CD4-positive, alpha-beta T cell (primary cell): ENCODE measurements at places on chromosomes 5 and 9. TPM values are rescaled to one million over a fixed set of nuclear protein-coding genes. Genes with fewer than 3 reads are reported as not detected.

Gene SHLD3
- total RNA-seq: 11.5 TPM

Gene DOCK2
- total RNA-seq: 229 TPM

Gene HEMGN
- total RNA-seq: 0.30 TPM

Gene HTR4
- not detected for total RNA-seq

Gene CD180
- total RNA-seq: 0.08 TPM

Gene EGFLAM
- total RNA-seq: not detected

Gene CDX1
- total RNA-seq: not detected

Gene CCDC180
- total RNA-seq: 6.6 TPM

Gene ARID3C
- 0.25 TPM for total RNA-seq

Gene ZNF169
- 5.1 TPM for total RNA-seq

Gene GABRA1
- total RNA-seq: not detected

Gene MEGF10
- not detected for total RNA-seq

Gene PCDHB10
- not detected for total RNA-seq

Gene ROR2
- not detected for total RNA-seq

Gene C9
- not detected for total RNA-seq

GRCh38 chr9:7570107-7570720 lies 229.4 kb downstream of the DMAC1 start:
- no peaks in the 10 kb centered on the region for H3K36me3 ChIP-seq
- no peaks in the 10 kb centered on the region for H3K4me1 ChIP-seq
- H3K27ac ChIP-seq: no peak overlapping the region
- DNase-seq: peak; percentile 53

DNA sequence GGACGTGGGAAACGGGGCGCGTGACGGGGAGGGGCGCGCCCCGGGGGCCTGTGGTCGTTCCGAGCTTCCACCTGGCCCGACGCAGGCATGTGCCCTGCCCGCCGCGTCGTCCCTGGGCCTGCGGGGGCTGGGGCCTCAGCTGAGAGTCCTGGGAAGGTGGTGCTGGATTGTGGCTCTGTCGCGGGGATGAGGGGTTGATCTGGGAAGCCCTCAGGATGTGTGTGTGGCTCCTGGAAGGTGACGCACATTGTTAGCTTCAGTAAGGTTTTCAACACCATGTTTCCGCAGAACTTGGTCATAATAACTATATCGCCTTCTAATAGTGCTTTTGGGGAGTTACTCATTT lies 589.1 kb downstream of the MTRR start:
- peak overlapping the region; percentile 7 for H3K27ac ChIP-seq
- H3K27me3 ChIP-seq: no peaks in the 10 kb centered on the region
- no peaks in the 10 kb centered on the region for H3K36me3 ChIP-seq
- H3K4me3 ChIP-seq: peak overlapping the region; percentile 65

- no peak overlapping the region for H3K27ac ChIP-seq
- no peak overlapping the region for H3K4me3 ChIP-seq
- no peaks in the 10 kb centered on the region for H3K27me3 ChIP-seq
- no peaks in the 10 kb centered on the region for H3K4me1 ChIP-seq
- H3K36me3 ChIP-seq: no peaks in the 10 kb centered on the region
These were observed 713.6 kb downstream of the TLE4 start for GRCh38 chr9:80285326-80285725.

DNA sequence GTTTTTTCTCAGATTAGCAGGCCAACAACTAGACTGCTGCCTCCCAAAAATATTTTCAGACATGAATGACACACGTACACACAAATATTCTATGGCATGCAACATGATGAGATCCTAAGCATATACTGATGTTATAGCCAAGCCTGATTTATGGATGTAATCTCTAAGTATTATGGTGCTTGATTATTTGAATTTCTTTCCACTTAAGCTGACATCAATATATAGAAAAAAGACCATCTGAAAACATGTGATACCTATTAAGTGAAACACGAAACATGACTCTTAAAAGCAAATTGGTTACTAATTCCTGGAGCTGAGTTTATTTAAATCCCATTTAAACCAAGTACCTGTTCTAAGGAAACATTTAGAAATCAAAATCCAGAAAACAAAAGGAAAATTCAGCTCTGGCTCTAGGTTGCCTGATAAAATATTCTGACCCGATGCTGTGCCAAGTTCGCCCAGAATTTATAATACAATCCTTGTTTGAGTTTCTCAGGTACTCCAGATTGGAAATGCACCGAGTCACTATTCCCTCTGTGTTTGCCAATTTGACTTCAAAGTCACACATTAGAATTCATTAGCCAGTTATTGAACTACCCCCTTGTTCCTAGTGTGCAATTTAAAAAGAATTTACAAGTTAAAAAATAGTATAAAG lies 548.6 kb downstream of the CSNK1G3 start:
- no peak for DNase-seq
- H3K36me3 ChIP-seq: no peaks in the 10 kb centered on the region
- H3K4me3 ChIP-seq: no peak overlapping the region
- H3K27ac ChIP-seq: no peak overlapping the region
- H3K27me3 ChIP-seq: no peaks in the 10 kb centered on the region
- H3K4me1 ChIP-seq: no peaks in the 10 kb centered on the region

- no peak for DNase-seq
- H3K27ac ChIP-seq: no peak overlapping the region
- peak overlapping the region; percentile 24 for H3K4me3 ChIP-seq
- no peaks in the 10 kb centered on the region for H3K36me3 ChIP-seq
- peaks cover 24% of the 10 kb centered on the region for H3K4me1 ChIP-seq
These were observed 1.0 kb downstream of the GGTA1 start for GRCh38 chr9:121498487-121499176.

DNA sequence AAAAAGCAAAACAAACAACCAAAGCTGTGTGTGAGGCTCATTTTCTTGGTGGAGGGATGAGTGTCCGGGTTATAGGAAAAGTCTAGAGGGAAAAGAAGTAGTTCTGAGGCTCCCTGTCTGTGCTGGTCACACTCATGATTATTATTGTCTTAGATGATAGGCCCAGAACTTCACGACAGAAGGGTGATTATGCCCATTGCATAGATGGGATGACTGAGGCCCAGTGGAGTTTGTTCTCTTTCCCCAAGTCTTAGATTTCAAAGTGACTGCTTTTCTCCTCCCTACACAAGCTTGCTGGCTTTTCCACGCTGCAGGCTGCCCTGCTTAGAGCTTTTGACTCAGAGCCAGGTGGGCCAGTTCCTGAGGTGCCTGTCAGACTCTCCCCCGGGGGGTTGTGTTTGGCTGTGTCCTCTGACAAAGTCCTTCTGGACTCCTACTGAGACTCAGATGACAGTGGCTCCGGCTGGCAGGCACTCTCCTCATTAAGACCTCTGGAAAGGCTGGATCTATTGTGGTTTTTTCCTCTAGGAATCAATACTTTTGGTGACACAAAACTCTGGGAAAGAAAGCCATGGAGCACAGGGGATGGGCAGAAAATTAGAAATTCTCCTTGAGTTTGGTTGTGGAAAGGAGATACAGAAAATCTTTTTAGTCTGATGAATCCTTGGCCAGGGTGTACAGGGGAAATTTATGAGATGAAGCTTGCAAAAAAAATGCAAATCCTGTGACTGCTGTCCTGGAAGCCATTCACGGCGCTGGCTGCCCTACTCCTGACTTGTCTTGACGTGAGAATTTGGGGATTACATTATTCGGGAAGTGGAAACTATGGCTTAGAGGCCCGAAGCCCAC lies 120.9 kb downstream of the NSG2 start:
- no peaks in the 10 kb centered on the region for H3K4me1 ChIP-seq
- no peaks in the 10 kb centered on the region for H3K27me3 ChIP-seq
- no peak for DNase-seq
- no peak overlapping the region for H3K4me3 ChIP-seq
- H3K36me3 ChIP-seq: no peaks in the 10 kb centered on the region

DNA sequence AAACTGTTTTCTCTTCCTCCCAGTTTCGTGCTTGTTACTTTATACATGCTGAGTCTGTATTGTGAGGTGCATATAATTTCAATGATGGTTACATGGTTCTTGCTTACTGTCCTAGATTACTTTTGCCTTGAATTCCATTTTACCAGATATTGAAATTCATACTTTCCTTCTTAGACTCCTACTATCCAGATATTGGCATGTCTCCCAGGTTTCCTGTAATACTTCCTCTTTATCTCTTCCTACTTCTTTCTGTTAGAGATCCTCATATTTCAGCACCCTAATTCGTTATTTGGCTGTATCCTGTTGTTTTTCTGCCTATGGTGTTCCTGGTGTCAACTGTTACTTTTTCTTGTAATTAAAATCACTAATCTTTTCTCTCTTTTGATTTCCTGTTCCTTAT lies 522.1 kb downstream of the CCDC171 start:
- H3K27ac ChIP-seq: no peak overlapping the region
- no peak for DNase-seq
- H3K4me1 ChIP-seq: no peaks in the 10 kb centered on the region
- no peak overlapping the region for H3K4me3 ChIP-seq
- no peaks in the 10 kb centered on the region for H3K36me3 ChIP-seq
- no peaks in the 10 kb centered on the region for H3K27me3 ChIP-seq

- H3K4me1 ChIP-seq: no peaks in the 10 kb centered on the region
- no peaks in the 10 kb centered on the region for H3K36me3 ChIP-seq
- no peak for DNase-seq
These were observed 6.0 kb upstream of the CCNJL start for GRCh38 chr5:160318409-160318808.

GRCh38 chr5:10858307-10858706 lies 97.3 kb upstream of the DAP start:
- DNase-seq: no peak
- no peaks in the 10 kb centered on the region for H3K36me3 ChIP-seq
- H3K27me3 ChIP-seq: peaks cover 4% of the 10 kb centered on the region
- H3K4me1 ChIP-seq: no peaks in the 10 kb centered on the region
- no peak overlapping the region for H3K27ac ChIP-seq

DNA sequence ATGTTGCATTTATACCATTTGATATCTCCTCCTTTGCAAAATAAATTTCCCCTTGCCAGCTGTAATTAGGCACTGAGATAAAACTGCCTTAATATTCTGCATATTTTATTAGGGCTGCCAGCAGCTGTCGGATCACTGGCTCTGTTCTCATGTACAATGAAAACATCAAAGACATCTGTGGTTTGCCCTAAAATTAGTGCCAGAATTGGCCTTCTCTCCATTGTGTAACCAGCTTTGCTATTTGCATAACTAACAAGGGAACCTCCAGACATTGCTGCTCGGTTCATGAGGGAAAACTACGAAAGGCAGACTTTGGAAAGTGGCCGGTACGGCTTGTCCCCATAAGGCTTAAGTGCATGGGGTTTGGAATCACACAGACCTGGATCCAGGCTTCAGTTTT lies 45.5 kb upstream of the KIF2A start:
- H3K27ac ChIP-seq: no peak overlapping the region
- H3K27me3 ChIP-seq: no peaks in the 10 kb centered on the region
- H3K36me3 ChIP-seq: no peaks in the 10 kb centered on the region
- H3K4me3 ChIP-seq: no peak overlapping the region
- H3K4me1 ChIP-seq: peaks cover 27% of the 10 kb centered on the region

- no peak overlapping the region for H3K27ac ChIP-seq
- H3K27me3 ChIP-seq: no peaks in the 10 kb centered on the region
- no peaks in the 10 kb centered on the region for H3K36me3 ChIP-seq
- no peaks in the 10 kb centered on the region for H3K4me1 ChIP-seq
- no peak for DNase-seq
- H3K4me3 ChIP-seq: no peak overlapping the region
These were observed 12.6 kb downstream of the VLDLR start for GRCh38 chr9:2634153-2634552.

- no peak overlapping the region for H3K27ac ChIP-seq
- no peaks in the 10 kb centered on the region for H3K4me1 ChIP-seq
- no peak for DNase-seq
- H3K27me3 ChIP-seq: no peaks in the 10 kb centered on the region
These were observed 131.8 kb downstream of the GNAQ start for GRCh38 chr9:77899679-77900354.

DNA sequence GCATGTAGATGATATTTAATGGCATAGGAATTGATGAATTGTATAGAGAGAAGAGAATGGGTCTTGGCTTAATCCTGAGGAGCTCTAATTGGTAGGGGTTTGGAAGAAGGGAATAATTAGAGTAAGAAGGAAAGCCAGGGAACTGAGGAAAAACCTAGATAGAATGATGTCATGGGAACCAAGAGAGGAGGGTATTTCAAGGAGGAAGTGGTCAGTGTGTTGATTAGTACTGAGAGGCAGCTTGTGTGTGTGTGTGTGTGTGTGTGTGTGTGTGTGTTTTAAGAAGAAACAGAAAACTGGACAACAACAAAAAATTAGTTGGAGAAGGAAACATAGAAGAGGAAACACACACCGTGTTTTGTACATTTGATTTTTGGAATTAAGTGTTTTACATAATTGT lies 42.8 kb downstream of the MAST4 start:
- no peak overlapping the region for H3K4me3 ChIP-seq
- no peaks in the 10 kb centered on the region for H3K4me1 ChIP-seq
- DNase-seq: no peak
- H3K27me3 ChIP-seq: no peaks in the 10 kb centered on the region
- H3K36me3 ChIP-seq: no peaks in the 10 kb centered on the region

DNA sequence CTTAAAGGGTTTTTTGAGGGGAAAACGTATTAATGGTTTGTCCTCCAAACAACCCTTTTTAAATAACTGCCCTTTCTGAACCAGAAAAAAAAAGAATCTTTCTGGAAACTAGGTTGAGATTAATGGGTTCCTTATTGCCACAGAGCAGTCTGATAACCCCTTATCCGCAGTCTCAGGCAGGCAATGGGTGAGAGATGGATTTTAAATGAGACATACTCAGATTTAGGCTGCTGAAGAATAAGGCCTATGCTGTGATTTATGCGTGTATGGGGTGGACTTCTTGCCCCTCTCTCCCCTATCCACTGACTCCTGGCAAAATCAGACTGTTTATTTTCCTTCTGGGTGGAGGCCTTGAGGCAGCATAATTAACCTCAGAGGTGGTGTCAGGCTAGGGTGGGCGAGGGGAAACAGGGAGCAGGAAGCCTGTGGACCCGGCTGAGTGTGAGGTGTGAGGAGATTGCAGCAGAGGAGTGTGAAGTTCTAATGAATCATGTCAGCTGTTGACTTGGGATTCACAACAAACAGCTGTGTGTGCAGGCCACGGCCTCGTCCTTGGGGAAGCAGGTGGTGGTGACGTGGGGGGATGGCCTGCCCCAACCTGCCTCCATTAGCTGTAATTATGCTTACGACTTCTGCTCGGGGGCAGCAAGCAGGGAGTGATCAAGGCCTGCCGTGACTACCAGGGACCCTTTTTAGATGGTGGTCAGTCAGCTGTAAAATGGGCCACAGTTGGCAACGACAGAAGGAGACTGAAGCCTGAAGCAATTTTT lies 196.4 kb downstream of the SEMA6A start:
- H3K36me3 ChIP-seq: no peaks in the 10 kb centered on the region
- no peaks in the 10 kb centered on the region for H3K4me1 ChIP-seq
- no peak overlapping the region for H3K4me3 ChIP-seq
- no peak for DNase-seq
- H3K27ac ChIP-seq: no peak overlapping the region

DNA sequence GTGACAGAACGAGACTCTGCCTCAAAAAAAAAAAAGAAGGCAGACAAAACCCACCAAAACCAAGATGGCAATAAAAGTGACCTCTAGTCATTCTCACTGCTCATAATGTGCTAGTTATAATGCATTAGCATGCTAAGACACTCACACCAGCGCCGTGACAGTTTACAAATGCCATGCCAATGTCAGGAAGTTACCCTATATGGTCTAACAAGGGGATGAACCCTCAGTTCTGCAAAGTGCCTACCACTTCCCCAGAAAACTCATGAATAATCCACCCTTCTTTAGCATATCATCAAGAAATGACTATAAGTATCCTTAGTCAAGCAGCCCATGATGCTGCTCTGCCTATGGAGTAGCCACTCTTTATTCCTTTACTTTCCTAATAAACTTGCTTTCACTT lies 4.7 kb upstream of the BICD2 start:
- H3K4me3 ChIP-seq: no peak overlapping the region
- H3K4me1 ChIP-seq: peaks cover 26% of the 10 kb centered on the region
- no peaks in the 10 kb centered on the region for H3K36me3 ChIP-seq
- no peak for DNase-seq
- no peaks in the 10 kb centered on the region for H3K27me3 ChIP-seq
